ENCODE measurements at places on chromosomes 7 and 10. TPM values are rescaled to one million over a fixed set of nuclear protein-coding genes. Genes with fewer than 3 reads are reported as not detected.

Gene ACTL6B
- total RNA-seq: not detected

DNA sequence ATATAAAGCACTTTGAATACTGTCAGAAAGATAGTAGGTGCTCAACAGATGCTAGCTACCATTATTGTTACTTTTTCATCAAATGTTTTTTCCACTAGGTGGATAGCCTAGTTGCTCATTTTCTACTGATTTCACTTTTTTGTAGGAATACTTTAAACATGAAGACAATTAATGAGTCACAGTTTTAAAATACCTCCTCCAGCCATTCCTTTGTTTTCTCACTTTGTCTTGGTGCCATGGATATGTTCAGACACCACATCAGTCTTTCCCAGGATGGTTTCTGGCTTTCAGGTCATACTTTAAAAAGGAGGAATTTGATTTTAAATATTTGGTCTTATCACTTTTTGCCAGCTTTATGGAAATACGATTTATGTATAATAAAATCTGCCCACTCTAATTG is 147.1 kb upstream of the MGMT start:
- DNase-seq: no peak

GRCh38 chr10:90337316-90337715 is 520.5 kb downstream of the HTR7 start:
- DNase-seq: no peak

DNA sequence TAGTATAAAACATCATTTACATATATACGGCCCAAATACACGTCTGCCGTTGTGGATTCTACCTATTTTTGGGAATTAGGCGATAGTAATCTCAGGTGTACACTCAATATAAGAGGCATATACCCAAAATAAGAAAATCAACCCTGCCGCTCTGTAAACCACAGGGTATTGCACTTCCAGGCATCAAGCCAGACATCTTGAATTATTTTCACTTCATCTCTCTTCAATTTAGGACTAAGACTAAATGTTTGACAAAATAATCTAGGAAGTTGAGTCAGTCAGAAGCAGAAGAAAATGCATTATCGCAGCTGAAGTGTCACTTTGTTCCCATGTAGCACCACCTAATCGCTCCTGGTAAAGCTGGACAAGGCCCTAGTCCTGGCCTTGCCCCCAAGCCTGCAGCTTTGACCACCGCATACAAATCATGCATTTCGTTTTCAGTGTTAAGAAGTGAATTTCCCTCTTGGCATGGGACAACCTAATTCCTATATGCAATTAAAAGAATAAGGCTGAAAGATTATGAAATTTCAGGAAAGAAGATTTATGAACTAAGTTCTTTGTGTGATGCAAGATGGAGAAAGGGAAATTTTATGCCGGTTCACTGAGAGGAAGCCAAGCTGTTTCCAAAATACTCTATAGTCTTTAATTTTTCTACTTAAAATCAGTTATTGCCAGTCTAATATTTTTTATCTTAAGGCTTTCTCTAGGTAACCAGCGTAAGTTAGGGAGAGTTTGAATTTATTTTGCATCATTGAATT is 26.0 kb downstream of the CABCOCO1 start:
- no peak for DNase-seq

DNA sequence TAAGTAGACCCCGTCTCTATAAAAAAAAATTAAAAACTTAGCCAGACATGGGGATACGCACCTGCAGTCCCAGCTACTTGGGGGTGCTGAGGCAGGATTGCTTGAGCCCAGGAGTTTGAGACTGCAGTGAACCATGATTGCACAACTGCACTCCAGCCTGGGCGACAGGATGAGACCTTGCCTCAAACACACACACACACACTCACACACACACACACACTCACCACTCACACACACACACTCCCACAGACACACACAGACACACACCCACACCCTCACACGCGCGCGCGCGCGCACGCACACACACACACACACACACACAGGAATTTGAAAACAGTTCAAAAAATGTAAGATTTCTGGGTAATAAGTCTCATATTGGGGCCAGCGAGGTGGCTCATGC is 8.7 kb upstream of the GRIFIN start:
- DNase-seq: no peak

DNA sequence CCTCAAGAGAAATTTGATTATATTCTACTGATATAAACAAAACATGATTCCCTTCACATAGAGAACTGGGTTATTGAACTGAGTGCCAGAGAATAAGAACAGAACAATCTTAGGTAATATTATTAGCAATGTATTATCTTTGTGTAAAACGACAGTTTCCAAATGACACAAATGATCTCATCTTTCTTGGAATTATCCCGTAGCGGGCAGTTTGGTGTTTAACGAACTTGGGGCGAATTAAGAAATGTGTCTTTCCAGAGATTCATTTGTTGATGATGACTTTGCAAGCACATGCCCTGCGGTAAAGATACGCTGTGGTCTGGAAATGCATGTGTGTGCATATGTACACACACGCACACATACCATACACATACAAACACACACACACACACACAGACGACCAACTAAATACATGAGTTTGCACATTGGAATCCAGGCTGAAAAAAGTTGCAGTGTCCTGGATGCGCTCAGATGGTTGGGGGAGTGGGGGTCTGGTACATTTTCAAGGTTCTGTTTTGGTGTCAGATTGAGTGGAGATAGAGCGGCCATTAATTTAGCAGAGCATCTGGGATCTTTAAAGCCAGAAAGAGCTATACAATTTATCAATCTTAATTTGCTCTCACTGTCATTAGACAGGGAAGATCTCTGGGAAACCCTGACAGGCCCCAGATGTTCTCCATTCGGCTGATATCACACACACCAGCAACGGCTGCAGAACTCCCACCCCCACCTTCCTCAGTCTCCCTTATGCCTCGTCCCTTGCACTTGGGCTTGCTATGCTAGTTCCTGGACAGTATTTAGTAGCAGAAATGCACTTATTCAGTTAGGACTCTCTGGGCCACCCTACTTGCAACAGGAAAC is 112.4 kb upstream of the FAM171A1 start:
- DNase-seq: no peak

Gene FEZF1
- not detected for total RNA-seq

Gene LIPJ
- total RNA-seq: not detected

GRCh38 chr7:22443370-22444180 is 56.4 kb downstream of the STEAP1B start:
- DNase-seq: no peak

- DNase-seq: no peak
These were observed 435.9 kb upstream of the PHF14 start for GRCh38 chr7:10537764-10538163.
